ENCODE measurements at places on chromosomes 3 and 15.
A peak's percentile ranks its signal among the peaks of the same experiment; 100 is the strongest.

DNA sequence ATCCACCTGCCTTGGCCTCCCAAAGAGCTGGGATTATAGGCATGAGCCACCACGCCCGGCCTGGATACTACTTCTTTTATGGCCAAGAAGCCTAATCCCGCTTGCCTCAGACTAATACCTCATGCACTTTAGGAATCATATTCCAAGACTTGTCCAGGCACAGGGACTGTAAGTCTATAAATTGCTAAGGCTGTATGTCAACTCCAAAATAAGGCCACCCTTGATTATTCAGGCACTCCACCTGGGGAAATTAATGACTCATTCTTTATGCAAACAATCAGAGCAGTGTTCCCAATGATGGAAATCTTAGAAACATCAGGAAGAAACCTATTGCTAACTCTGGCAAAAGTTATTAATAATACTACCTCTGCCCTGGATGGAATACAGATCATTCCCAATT lies 98.4 kb downstream of the ERC2 start:
- no peak for DNase-seq

GRCh38 chr3:21954709-21955108 lies 203.7 kb upstream of the ZNF385D start:
- DNase-seq = no peak

GRCh38 chr15:82647045-82647834 lies at the start of gene CPEB1:
Gene CPEB1 (minus strand): TSS chr15:82647363. CDS start chr15:82628459, 18,904 bp downstream.
- peak; percentile 16 for DNase-seq

DNA sequence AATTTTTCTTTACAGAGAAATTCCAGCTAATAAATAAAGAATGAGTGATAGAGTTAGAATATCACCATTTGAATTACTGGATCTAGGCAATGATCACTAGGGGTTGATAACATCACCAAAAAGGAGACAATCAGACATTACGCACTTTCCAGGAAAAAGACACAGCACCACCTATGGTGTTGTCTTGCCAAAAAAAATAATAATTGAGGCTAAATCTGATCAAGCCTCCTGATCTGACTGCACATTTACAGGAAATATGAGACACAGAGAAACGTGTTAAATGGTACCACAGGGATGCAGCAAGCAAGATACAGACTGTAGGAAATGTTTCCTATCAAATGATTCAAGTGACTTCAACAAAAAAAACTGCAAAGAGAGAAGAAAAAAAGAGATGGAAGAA lies 92.8 kb downstream of the EOMES start:
- DNase-seq = no peak

- DNase-seq = no peak
These were observed 332.1 kb downstream of the ARRDC4 start for GRCh38 chr15:98292442-98293240.

DNA sequence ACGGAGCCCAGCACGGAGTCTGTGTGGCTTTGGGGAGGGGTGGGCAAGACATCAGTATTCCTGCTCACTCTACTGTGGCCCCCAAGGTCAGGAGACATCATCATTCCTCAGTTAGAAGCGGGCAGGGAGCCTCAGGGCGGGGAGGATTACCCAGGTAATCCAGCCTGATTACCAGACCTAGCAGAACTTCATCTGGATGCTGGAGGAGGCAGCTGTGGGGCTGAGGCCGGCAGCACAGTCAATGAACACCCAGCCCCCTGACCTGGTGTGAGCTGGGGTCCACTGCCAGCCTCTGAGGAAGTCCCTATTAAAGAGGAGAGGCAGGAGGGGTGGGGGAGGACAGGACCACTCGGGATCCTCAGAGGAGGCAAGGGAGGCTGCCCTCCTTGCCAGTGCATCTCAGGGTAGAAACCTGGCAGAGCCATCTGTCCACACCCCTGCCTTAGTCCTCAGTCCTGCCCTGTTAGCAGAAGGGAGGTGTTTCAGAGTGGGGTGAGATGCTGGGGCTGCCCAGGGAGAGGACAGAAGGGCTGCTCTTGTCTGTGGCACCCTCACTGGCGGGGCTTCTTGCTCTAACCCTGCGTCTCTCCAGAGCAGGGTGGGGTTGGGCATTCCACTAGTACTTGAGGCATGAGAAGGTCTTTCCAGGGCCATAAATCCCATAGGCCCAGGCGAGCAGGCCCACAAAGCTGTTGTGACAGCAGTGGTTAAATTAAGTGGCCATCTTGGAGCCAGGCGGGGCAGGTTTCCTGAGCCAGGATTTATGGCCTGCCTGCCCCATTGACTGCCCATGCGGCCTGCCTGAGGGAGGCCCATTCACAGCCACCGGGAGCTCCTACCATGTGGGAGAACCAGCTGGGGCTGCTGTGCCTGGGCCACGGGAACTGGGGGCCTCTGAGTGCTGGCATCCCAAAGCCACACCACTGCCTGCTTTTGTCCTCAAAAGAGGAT lies 82.1 kb downstream of the LINGO1 start:
- DNase-seq = no peak

DNA sequence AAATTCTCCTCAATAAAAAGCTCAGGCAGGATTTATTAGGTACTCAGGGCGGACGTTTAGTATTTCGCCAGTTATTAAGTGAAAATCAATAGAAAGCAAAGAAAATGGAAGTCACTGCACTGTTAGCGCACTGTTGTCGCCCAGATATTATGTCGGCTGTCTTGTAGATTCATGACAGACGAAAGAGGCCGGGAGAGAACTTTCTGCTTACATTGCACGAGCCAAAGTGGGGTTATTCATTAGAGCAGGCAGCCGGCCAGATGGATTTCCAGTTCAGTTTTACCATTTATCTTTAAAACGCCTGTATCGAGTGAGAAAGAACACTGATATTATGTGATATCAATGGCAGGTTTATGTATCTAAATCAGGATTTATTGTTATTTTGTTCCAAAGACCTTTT lies 866.0 kb upstream of the NR2F2 start:
- DNase-seq = no peak

GRCh38 chr15:67977414-67978089 lies 76.6 kb upstream of the PIAS1 start:
- DNase-seq = no peak

GRCh38 chr3:159785273-159785708 lies 203.3 kb upstream of the IL12A start:
- DNase-seq = no peak

- DNase-seq = no peak
These were observed 476.1 kb downstream of the EDEM1 start for GRCh38 chr3:5663601-5664000.

- no peak for DNase-seq
These were observed 59.2 kb downstream of the UACA start for GRCh38 chr15:70704166-70704565.

GRCh38 chr3:54736459-54736858 lies 191.4 kb downstream of the LRTM1 start:
- DNase-seq = no peak

GRCh38 chr15:28957606-28958498 lies 72.1 kb downstream of the APBA2 start:
- no peak for DNase-seq

DNA sequence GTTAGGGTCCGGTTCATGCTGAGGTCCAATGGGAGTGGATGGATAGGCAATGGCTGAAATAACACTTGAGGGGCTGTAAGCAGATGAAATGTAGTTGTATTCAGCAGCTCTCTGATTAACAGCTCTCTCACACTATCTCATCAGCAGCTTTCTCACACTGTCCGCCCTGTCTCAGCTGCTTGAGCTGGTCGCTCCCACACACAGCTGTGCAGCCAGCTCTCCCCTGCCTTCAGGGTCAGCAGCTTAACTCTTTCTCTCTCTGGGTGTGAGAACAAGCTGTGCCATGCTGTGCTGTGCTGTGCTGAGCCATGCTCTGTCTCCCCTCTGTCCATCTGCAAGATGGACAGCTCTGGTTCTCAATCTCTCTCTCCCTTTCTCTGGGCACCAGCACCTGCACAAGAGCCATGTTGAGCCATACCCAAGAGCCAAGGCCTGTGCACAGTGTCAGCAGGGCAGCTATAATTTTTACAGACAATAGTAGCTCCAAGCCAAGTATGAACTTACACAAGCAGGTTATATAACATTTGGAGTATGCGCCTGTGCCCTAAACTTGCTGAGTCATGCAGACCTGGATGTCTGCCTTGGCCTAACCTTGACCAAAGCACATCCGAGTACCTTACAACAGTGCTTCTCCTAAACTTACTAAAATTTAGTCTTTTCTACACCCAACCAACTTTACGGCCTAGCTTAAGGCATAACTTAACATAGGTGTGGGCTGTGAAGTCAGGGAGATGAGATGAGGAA lies 291.3 kb upstream of the TRIM42 start:
- DNase-seq = no peak

- DNase-seq = no peak
These were observed 29.6 kb upstream of the RBP2 start for GRCh38 chr3:139505829-139506386.

GRCh38 chr15:82768414-82769054 lies 37.3 kb downstream of the FSD2 start:
- DNase-seq = no peak

GRCh38 chr3:179079537-179079936 lies 7.9 kb upstream of the ZMAT3 start:
- no peak for DNase-seq

DNA sequence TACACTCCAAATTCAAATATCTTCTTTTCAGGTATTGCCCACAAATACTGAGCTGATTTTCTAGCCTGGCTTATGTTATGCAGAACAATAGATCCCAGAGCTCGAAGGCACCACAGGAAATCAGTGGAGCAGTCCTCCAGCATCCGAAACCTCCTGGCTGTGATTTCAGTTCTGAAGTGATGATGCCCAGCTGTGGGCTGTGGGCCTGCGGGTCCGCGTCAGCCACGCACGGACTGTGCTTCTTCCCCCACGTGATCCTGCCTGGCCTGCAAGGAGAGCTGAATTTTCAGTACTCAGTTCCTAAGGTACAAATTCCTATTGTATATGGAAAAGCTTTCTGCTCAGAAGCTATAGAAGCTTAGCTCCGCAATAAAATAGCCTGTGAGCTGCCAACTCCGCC lies 96.2 kb downstream of the OCA2 start:
- no peak for DNase-seq

DNA sequence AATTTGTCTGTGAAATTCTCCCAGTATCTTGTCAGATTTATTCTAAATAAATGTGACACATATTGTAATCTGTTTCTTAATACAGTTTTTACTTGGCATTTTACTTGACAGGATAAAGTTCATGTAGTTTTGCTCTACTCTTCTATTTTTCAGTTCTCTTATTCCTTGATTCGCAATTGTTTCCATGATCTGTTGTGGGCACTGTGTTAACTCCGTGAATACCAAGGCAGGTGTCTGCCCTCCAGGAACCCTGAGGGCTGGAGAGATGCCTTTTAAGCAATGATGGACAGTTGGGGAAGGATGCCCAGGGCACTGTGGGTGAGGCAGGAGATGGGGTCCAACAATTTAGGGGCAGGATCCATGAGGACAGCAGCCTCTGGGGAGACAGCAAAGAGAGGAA lies 3.1 kb downstream of the CLDN11 start:
- DNase-seq = no peak

DNA sequence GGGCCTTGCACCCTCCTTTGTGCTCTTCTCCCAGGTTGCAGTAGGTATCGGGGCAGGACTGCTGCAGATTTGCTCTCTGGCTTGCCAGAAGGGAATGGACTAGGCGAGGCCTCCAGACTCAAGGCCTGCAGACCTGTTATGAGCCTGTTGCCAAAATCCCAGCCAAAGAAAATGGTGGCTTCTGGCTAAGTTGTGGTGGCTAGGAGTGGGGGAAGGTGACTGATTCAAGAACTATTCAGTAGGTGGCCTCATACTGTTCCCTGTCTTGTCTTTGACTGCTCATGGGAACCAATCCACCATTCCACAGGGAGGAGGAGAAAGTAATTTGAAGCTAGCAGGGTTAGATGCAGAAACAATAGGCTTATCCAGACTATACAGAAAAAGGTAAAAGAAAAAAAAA lies 380.4 kb upstream of the PROK2 start:
- no peak for DNase-seq

GRCh38 chr3:21062831-21063294 lies 688.1 kb downstream of the ZNF385D start:
- no peak for DNase-seq
